ENCODE measurements at places on chromosomes 4 and X.

DNA sequence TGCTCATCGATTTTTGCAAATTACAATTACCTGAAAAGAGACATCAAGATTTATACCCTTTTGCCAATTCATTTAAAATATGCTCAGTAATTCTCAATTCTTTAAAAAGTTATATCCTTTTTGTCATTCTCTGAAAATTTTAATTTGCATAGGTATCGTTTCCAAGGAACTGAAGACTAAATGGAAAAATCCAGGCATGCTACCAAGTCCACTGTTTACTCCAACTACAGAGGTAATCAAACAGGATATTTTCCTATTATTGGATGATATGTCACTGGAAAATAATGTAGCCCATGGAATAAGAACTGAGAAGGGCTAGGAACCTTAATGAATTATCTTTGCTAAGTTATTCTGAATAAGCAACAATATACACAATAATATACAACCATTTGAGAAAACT is 132.7 kb downstream of the THOC2 start:
- DNase-seq: no peak

DNA sequence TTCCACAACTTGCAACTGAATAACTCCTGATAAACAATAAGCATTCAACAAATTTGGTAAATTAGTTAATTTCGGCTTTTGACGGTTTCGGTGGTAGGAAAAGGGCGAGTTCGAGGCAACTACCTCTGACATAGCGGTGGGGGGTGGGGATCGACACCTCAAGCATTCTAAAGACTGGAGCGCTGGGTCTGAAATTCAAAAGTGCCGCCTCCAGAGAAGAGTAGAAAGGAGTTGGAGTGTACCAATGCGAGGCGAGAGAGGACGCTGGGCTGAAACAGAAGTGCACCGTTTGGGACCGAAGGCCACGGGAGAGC is 725 bp downstream of the SMC1A start:
- DNase-seq: no peak

- DNase-seq: no peak
These were observed 12.2 kb downstream of the EGFL6 start for GRCh38 chrX:13581554-13581953.

GRCh38 chrX:18290200-18290599 is 64.3 kb downstream of the SCML2 start:
- no peak for DNase-seq

- DNase-seq: no peak
These were observed 81.9 kb upstream of the TMLHE start for GRCh38 chrX:155694649-155695048.

GRCh38 chr4:72286185-72286584 is 254.4 kb downstream of the NPFFR2 start:
- DNase-seq: no peak

- DNase-seq: no peak
These were observed 66.5 kb downstream of the MAMLD1 start for GRCh38 chrX:150429594-150429993.

Measured in stimulated activated CD8-positive, alpha-beta memory T cell treated with anti-CD3 and anti-CD28 coated beads, Interleukin-7, amount 100 ng/mL, for 4 hours (primary cell).